NCI-H1105 treated with DMSO at 0.1 percent for 48 hours (cell line): ENCODE measurements at places on chromosomes 12 and 14.
A peak's percentile ranks its signal among the peaks of the same experiment; 100 is the strongest.

DNA sequence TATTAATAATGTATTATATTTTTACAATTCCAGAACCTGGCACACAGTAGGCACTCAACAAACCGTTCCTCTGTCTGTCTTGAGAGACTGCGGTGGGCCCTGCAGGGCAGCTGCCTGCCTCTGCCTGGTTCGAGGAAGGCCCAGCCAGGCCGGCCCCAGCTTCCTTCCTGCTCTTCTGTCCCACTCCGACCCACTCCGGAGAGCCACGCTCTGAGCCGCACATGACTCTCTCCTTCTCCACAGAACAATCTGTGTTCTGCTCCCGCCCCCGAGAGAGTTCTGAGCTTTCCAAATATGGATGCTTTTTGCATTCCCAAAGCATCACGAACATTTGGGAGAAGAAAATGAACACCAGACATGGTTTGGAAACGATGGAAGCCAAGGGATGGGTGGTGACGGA lies 57.3 kb downstream of the TTC7B start:
- no peak for DNase-seq

GRCh38 chr12:120583478-120584030 lies 2.4 kb upstream of the POP5 start:
- peak; percentile 31 for DNase-seq

DNA sequence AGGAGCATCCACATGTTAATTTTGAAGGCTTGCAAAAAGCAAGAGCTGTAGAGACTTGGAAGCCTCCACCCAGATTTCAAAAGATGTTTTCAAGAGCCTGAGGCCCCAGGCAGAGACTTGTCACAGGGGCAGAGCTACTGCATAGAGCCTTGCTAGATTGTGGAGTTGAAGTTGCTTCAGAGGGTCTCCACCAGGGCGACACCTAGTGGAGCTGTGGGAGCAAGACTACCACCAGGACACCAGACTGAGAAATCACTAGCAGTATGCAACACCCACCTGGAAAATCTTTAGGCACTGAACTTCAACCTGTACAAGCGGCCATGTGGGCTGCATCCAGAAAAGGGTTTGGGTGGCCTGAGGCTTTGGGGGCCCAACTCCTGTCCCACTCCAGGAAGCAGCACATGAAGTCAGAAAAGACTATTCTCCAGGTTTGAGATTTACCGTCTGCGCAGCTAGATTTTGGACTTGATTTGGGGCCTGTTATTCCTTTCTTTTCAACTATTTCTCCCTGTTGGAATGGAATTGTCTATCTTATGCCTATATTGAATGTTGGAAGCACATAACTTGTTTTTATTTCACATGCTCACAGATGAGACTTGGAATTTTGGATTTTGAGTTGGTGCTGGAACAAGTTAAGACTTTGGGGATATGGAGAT lies 508.6 kb downstream of the FLRT2 start:
- DNase-seq, result no peak

- DNase-seq, result no peak
These were observed 58.3 kb upstream of the FRMD6 start for GRCh38 chr14:51593397-51593796.

GRCh38 chr12:98260276-98260675 lies 255.1 kb upstream of the TMPO start:
- DNase-seq, result no peak

DNA sequence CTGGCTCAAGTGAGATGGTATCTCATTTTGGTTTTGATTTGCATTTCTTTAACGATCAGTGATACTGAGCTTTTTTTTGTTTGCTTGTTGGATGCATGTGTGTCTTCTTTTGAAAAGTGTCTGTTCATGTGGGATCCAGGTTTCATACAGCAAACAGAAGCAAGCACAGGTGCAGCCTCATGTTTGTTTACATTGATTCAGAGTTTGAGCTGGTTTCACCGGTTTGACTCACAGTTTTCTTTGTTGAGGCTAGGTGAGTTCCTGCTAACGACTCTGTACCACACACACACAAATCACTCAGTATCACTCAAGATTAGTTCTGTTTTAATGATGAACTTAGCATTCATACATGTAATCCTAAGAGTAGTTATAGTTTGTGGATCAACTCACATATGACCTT lies 3.7 kb downstream of the OR10G2 start:
- no peak for DNase-seq

GRCh38 chr14:50186107-50186506 lies 45.3 kb downstream of the SOS2 start:
- DNase-seq, result no peak

- DNase-seq, result no peak
These were observed 177.0 kb upstream of the CNTN1 start for GRCh38 chr12:40515041-40515816.

DNA sequence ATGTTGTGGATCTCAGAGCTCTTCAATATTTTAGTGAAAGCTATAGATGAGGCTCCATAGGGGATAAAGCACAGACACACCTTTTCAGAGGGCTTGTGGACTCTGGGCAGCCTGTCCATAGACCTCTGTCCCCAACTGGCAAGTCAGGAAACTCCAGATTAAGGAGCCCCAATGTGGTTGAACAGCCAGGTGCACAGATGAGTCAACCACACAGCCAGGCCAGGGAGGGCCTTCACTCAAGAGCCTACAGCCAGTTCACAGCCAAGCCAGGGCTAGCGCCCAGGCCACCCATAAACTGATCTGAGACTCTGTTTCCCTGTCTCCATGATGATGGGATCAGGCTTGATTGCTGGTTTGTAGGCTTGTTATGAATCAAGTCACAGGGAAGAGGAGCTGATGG lies 1.0 kb upstream of the BDKRB2 start:
- no peak for DNase-seq

GRCh38 chr12:98352835-98353234 lies 162.6 kb upstream of the TMPO start:
- no peak for DNase-seq

DNA sequence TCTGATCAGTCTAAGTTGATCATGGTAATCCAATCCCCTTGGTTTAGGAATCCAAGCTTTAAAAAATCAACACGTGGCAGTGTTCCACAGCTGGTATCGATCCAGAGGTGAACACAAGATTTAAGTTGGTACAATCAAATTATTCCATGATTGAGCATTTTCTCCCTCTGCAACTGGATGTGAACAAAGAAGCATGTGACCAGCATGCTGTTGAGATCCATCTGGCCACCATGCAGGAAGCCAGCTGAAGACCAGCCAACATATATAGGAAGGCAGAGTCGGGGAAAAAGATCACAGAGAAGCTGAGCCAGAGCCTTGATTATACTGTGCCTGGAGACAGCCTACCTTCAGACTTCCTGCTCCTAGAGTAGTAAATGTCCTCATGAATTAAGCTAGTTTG lies 158.3 kb downstream of the SEC23A start:
- no peak for DNase-seq

DNA sequence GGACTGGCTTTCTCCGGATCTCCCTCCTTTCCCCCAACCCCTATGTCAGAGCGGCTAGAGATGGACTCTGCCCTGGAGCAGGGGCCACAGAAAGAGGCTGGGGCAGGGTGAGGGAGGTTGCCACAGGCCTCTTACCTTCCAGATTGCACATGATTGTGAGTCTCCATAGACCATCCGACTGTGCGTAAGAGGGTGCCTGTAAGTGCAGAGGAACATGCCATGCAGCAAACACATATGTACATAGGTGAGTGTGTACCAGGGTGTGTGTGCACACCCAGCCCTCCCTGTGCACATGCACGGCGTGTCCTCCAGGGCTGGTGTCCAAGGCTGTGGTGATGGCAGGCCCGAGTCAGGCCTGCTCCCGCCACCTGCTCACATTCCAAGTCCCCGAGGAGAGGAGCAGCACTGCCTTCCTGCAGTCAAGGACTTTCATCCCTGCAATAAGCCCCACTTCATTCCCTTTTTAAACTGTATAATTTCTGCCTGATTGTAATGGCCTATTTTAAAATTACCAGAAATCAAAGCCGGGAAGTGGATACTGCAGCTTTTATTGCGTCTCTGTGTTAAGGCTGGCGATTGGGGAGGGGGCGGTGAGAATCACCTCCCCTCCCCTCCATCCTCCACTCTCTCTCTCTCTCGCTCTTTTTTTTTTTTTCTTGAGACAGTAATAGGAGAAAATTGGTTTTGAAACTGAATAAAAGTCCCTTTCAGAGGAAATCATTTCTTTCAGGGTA lies 28.5 kb downstream of the FAM222A start:
- no peak for DNase-seq
